ELR (cell line): ENCODE measurements at places on chromosomes 5 and 9.

GRCh38 chr9:82354279-82354659 lies 365.7 kb downstream of the SPATA31D1 start:
- DNase-seq: peak; percentile 82

GRCh38 chr5:14591548-14591947 lies 10.0 kb downstream of the OTULINL start:
- peak; percentile 57 for DNase-seq

DNA sequence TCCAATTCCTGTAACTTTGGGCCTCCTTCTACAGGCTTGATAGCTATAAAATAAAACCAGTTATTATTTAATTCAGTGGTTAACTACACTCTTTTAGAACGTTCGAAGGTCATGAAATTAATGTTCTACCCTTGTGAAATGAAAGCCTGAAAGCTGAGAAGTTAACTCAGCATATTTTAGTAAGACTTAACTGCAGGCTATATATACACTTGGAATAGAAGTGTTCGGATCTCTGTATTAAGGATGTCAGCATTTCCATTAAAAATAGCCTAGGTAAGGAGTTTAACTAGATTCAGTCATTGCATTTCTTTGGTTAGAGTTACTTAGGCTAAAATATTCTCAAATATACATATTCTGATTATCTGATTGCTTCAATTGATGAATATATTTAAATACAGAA lies 229.2 kb downstream of the MRPS30 start:
- DNase-seq: no peak

DNA sequence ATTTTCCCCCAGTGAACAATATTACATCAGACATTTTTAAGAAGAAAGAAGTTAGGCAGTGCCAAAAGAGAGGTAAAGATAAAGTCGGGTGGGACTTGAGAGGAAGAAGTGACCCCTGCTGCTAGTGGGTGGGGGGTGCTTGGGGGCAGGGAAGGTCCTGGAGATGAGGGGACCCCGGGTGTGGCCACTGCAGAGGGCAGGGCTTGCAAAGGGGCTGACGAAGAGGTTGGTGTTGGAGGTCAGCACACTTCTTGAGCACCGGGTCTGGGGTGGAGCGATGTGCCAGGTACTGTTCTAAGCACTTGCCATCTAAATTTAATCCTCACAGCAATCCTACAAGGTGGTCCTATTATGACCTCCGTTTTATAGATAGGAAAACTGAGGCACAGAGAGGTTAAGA lies 62.0 kb downstream of the AMBP start:
- no peak for DNase-seq

- no peak for DNase-seq
Measured at GRCh38 chr9:22010866-22011625, 1.9 kb upstream of the CDKN2B start.

DNA sequence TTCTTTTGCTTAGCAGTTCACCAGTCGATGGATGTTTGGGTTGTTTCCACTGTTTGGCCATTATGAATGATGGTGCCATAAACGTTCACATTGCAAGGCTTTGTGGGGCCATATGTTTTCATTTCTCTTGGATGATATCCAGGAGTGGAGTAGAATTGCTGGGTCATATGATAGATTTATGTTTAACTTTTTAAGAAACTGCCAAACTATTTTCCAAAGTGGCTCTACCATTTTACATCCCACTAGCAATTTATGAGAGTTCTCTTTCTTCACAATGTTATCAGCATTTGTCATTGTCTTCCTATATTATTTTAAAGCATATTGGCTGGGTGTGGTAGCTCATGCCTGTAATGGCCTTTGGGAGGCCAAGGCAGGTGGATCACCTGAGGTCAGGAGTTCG lies 5.2 kb downstream of the GPR107 start:
- DNase-seq: no peak

- DNase-seq: no peak
Measured at GRCh38 chr5:132002757-132003156, 8.7 kb downstream of the ACSL6 start.

DNA sequence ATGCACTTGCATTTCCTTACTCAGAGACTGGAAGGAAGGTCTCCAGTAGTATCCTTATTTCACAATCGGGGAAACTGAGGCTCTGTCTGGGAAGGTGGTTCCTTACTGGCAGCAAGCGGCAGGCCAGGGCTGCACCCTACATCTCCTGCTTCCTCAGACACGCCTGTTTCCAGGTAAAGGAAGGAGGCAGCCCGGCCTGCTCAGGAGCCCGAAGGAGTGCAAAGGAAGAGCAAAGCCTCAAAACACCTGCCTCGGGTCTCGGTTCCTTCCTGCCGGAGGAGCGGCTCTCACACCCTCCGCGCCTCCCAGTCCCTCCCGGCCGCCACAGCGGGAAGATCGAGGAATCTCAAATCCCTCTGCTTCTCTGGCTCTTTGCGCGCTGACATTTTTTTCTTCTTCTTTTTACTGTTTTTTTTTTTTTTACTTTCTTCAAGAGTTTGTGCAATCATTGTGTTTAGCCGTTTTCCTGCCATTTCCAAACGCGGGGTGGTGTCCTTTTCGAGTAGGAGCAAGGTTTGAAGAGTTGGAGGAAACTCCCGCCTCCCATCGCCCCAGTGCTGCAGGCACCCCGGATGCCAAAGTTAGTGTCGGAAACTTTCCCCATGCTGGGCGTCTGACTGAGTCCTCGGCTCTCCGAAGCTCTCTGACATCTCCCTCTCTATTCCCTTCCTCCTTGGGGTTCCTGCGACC lies 1.0 kb downstream of the GGTA1 start:
- DNase-seq: peak; percentile 53

DNA sequence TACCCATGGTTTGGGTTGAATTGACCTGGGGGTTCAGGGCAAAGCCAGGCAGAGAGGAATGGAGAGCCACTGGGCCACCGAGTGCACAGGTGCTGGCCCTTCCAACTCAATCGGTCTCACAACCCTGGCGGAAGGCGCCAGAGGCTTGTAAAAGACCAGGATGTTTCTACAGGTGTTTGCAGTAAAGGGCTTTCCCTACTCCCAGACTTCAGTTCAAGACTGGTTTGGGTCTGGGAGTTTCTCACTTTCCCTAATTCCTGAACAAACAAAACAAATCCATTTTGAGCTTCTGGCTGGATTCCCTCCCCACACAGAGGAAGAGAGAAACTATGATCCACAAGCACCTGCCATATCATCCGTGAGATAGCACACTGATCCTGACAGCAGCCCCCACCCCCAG lies 125.2 kb upstream of the KLF4 start:
- no peak for DNase-seq

DNA sequence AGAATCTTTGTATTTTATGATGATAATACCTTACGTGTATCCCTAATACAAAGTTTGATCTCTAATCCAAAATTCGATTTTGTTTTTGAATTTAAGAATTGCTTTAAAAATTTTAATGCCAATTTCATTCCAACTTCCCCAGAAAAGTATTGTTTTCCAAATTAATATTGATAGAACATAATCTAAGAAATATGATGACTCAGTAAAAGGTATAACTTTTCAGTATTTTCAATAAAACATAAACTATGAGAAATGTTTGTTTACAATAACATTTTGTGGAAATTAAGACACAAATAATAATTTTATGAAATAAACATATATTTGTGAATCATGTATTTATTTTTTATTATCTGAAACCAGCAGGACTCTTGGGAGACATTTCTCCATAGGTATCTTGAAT lies 931.6 kb downstream of the EFNA5 start:
- no peak for DNase-seq

DNA sequence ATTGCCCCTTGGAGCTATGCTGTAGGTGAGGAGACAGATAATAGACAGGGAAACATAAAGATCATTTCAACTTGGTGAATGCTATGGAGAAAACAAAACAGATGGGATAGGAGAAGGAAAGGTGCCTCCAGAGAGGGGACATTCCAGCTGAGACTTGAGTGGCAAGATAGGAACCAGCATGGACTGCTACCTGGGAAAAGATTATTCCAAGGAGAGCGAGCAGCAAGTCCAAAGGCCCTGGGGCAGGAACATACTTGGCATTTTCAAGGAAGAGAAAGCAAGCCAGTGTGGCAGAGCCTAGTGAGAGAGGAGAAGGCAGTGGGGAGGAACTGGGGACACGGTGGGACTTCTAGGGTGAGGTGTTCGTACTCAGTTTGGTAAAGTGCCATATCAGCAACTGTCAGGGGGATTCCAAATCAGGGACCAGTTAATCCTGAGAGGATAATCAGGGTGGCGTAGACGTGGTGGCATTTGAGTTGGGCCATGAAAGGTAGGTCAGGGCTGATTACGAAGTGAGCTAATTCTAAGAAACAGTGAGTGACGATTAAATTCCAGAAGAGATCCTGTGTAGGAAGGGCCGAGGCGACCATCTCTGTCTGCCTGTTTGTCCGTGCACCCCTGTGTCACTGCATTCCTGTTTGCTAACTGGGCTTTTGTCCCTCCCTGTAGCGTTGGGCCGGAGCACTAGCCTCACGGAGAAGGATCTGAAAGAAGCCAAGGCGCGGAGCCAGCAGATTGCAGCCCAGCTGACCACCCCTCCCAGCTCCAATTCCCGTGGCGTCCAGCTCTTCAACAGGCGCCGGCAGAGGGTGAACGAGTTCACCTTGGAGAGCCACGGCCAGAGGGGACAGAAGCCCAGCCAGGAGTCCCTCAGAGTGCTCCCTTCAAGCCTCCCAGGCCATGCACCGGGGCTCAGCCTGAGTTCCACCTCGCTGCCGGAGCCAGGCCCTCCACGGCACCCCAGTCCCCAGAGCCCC lies 7.1 kb downstream of the SYNPO start:
- no peak for DNase-seq
